Stimulated activated CD4-positive, alpha-beta T cell treated with anti-CD3 and anti-CD28 coated beads, TNF-alpha, amount 100 ng/mL, for 4 hours (primary cell): ENCODE measurements at places on chromosomes 4 and X.

- no peak for DNase-seq
Measured at GRCh38 chr4:3524920-3525319, 7.3 kb downstream of the LRPAP1 start.

- no peak for DNase-seq
Measured at GRCh38 chrX:134633832-134634231, 24.4 kb downstream of the PLAC1 start.

DNA sequence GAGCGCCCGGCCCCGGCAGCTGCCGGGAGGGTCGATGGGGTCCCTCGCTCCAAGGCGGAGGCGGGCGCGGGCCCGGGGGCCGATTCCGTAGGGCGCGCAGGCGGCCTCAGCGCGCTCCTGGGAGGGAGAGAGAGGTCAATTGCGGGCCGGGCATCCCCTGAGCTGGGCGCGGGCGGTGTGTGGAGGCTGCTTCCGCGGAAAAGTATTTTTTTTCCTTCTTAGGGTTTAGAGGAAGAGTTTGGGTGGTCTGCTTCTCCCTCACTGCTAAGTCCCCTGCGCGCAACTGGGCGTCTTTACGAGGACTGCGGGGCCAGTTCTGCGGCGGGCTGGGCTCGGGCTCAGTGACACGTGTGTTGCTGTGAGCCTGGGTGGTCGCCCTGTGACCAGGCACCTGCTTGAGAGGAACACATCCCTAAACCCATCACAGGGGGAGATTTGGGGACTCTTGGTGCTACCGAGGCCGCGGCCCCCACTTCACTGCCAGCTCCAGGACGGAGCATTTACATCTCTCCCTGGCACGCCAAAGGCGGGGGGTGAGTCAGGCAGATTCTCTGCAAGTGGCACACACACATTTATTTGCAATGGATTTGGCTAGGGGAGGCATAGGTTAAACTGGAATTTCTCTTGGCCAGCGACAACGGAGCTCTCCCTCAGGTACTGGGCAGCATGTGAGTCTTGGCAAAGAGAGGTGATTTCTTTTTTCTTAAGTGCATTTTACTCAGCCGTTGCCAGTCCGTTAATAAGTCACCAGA lies 151.2 kb upstream of the SLC4A4 start:
- DNase-seq = no peak

GRCh38 chrX:94932278-94932965 lies 1258.4 kb downstream of the FAM133A start:
- DNase-seq = no peak

DNA sequence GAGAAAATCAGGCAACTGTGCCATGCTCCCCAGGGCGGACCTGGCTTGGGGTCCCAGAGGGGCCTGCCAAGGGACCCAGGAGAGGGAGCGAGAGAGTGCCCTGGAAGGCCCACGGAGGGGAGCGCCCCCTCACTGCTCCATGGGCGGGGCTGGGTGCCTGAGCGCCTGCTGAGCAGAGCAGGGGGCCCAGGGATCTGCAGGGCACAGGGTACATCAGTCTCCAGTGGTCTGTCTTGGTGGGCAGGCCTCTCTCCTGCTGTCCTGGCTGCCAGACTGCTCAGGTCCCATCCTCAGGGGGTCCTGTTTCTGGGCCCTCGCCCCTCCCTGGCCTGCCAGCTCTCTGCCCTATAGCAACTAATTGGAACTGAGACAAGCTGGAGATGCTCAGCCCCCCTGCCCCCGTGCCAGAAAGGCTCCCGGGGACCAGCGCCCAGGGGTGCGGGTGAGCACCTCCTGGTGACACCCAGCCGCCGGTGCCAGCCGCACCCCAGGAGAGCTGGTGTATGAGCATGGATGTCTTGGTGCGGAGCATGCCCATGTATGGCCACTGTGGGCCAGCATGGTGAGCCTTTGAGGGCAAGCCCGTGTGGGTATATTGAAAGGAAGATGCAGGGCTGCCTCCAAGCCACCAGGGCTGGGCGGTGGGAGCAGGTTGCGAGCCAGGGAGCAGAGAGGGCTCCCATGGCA lies 1.3 kb downstream of the BGN start:
- no peak for DNase-seq

GRCh38 chr4:67691328-67691727 lies 9.6 kb downstream of the UBA6 start:
- DNase-seq = no peak

GRCh38 chrX:53678667-53679066 lies 7.9 kb downstream of the HUWE1 start:
- no peak for DNase-seq

DNA sequence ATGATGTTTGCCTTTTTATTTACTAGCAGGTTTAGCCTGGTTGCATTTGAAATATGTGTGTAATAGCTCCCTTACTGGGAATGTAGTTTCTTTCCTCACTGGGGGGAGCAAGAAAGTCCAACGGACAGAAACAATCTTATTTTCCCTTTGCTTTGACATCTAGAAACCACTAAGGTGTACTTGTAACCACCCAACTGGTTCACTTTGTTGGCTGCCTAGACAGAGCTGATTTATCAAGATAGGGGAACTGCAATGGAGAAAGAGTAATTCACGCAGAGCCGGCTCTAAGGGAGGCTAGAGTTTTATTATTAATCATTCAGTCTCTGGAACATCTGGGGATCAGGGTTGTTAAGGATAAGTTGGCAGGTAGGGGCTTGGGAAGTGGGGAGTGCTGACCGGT lies 30.3 kb downstream of the XG start:
- no peak for DNase-seq

GRCh38 chr4:126976850-126977632 lies 655.7 kb upstream of the INTU start:
- DNase-seq = no peak

DNA sequence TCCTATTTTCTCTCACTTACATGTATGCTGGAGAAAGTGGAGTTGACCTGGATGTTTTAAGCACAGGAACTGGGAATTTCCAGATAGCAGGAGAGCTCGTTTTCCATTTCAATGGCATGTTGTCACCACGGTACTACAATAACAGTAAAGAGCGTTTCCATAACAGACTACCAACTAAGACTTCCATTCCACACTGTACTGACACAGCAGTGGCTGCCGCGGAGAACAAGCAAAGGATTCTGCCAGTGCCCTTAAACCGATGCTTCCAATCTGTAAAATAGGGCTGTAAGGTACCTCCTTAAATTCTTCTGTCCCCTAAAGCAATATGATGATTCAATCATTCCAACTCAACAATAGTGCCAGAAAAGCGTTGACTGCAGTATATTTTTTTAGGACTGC lies 143.9 kb downstream of the KLHL13 start:
- DNase-seq = no peak

- DNase-seq = no peak
Measured at GRCh38 chr4:40778090-40778489, 28.3 kb downstream of the NSUN7 start.

GRCh38 chr4:37646247-37646646 lies 39.9 kb downstream of the RELL1 start:
- DNase-seq = no peak

DNA sequence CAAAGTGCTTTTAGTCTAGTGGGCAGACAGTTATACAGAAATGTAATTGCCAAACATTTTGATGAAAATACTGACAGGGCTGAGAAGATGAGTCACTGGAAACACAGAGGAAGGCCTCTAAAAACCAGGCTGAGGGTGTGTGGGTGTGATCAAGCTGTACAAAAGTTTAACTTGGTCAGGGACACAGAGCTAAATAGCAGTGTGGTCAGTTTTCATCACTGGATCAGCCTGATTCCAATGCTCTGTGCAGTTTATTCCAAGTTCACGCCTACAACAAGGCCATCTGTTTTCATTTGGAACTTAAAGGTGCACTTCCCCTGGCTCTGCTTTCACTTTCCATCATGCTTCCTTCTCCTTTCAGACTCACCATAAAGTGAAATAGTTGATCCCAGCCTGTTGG lies 10.6 kb downstream of the CENPVL3 start:
- no peak for DNase-seq

DNA sequence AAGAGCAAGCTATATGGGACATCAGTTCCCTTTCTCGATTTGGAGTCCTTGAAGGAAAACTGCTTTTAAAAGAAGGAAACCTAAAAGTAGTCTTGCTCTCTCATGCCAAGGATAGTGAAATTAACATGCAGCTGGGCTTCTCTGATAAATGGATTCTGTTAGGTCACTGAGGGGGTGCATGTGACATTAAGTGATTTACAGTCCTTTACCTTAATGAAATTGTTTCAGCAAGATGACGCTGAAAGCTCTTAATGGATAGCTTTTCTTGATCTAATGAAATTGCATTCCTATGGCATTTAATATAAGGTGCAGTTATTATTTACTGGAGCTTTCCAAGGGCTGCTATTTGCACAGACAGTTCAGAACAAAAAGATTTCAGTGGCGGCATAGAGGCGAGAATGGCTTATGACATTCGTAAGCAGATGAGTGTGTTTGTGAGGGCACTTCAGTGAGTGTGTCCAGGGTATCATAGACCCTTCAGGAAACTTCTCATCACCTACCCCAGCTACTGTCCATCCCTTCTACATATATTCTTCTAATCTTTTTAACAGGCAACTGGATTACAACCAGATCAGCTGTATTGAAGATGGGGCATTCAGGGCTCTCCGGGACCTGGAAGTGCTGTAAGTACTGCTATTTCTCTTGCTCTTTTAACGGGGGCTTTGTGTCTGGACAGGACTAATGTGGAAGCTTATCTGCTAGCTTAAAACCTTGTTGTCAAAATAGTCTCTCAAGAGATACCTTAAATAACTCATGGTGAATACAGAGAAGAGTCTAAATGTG lies 219.9 kb upstream of the PACRGL start:
- no peak for DNase-seq

DNA sequence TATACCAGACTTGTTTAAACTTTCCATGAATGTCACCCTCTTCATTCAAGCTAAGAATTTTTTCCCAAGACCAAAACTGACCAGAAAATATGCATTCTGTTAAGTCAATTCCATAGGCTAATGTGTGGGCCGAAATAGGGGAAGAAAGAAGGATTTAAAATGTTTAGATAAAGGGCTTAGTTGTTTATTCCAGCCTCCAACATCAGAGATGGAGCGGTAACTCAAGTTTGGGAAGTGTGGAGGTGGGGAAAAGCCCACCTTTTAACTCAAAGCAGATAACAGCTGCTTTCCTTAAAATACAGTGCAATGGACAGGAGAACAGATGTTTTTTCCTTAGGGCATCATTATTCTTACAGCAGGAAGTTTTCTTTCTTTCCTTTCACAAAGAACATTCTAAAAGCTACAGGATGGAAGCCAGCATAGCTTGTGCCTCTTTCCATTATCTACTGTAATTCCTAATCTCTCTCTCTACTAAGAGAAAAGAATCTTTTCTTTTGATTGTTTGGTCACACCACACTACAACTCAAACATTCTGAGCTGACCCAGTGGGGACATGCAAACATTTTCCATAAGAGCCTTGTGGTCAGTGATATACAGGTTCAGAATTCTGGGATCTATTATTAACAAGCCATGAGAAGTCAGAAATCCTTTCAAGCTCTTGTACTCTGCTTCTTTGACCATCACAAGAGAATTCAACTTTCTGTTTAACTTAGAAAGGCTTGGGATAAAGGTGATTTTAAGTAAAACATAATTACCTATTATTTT lies 101.6 kb downstream of the PDE5A start:
- no peak for DNase-seq

- no peak for DNase-seq
Measured at GRCh38 chr4:77015390-77015789, 60.4 kb downstream of the CCNI start.

- no peak for DNase-seq
Measured at GRCh38 chr4:78288327-78288726, 231.2 kb downstream of the FRAS1 start.

- DNase-seq = no peak
Measured at GRCh38 chr4:6724421-6725111, 8.6 kb downstream of the BLOC1S4 start.

DNA sequence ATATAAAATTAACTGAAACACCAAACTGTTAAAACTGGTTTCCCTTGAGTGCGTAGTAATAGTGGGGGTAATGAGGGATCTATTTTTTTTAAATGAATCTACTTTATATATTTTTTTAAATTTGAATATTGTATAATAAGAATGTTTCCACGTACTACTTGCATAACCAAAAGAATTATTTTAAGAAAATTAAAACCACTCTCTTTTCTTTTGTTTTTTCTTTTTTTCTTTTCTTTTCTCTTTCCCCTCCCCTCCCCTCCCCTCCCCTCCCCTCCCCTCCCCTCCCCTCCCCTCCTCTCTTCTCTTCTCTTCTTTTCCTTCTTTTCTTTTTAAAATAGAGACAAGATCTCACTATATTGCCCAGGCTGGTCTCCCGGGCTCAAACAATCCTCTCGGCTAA lies 166.9 kb upstream of the MID1 start:
- DNase-seq = no peak

DNA sequence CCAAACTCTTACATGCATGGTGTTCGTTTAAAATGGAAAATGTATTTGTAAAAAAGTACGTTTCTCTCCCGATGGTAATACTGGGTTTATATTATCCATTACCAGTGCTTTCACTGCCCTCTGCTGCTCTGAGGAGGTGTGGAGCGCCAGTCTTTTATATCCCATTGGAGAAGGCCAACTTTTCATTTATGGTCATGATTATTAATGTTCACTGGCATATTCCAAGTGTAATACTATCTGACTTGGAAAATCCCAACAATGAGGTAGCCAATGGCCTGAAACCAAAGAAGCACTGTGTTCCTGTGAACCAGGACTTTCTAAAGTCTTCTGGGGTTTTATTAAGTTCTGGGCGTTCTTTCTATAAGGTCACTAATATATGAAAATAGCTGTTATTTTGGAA lies 80.7 kb downstream of the SYNPO2 start:
- no peak for DNase-seq

GRCh38 chr4:125243789-125244397 lies 70.9 kb upstream of the FAT4 start:
- no peak for DNase-seq

DNA sequence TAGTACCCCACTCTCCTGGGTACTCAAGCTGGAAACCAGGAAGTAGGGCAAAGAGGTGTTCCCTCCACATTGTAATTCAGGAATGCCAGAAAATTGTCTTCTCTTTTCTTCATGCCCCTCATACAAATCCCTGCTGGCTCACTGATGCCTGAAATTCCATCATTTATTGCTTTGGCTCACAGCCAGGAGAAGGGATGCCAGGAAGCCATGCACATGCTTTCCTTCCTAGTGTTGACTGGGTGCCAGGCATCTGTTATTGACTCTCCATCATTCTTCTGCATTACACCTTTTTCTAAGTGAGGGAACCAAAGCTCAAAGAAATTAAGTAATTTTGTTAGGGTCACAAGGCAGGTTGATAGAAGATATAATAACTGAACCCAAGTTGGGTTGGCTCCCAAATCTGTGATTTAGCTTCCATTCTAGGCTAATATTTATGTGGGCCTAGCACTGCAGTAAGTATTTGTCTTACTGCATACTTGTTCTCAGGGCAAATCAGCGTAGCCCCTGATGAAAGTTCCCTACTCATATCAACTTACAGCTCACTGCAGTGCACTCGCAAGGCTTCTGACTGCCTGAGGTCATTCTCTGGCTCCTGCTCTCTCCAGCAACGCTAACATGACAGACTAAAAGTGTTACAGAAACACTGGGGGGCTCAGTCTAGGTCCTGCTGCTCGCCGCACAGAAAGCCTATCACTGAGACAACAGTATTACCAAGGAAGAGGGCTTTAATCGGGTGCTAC lies 89.0 kb downstream of the TRAPPC11 start:
- DNase-seq = no peak

GRCh38 chr4:171025343-171025742 lies 787.9 kb upstream of the GALNTL6 start:
- no peak for DNase-seq

GRCh38 chrX:26376037-26376708 lies 160.2 kb downstream of the MAGEB5 start:
- no peak for DNase-seq

- no peak for DNase-seq
Measured at GRCh38 chrX:109274806-109275205, 207.1 kb downstream of the GUCY2F start.
